CD4-positive, alpha-beta memory T cell (primary cell): ENCODE measurements at places on chromosomes 3 and 15.

DNA sequence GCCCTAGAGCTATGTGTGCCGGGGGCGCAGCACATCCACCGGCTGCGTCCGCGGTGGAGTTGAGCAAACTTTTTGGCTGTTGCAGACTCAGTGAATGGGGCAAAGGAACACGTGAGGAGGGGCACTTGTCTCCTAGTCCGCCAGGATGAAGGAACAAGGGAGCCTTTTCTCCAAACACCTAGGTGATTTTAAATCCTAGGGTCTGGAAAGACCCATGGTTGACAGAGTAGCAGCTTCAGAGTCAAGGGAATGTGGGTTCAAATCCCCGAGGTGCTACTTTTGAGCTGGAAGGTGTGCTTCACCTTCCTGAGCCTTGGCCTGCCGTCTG, 648 bp downstream of the ACAN start:
- H3K36me3 ChIP-seq, result no peaks in the 10 kb centered on the region
- no peaks in the 10 kb centered on the region for H3K4me1 ChIP-seq
- peaks cover 5% of the 10 kb centered on the region for H3K27me3 ChIP-seq
- no peak overlapping the region for H3K4me3 ChIP-seq

- no peaks in the 10 kb centered on the region for H3K27me3 ChIP-seq
- H3K4me1 ChIP-seq, result no peaks in the 10 kb centered on the region
- H3K4me3 ChIP-seq, result no peak overlapping the region
- DNase-seq, result no peak
Observed at GRCh38 chr3:132368962-132369361, 48.3 kb upstream of the DNAJC13 start.

- no peak overlapping the region for H3K4me3 ChIP-seq
- no peak overlapping the region for H3K27ac ChIP-seq
- H3K36me3 ChIP-seq, result no peaks in the 10 kb centered on the region
- peak; percentile 66 for DNase-seq
- no peaks in the 10 kb centered on the region for H3K27me3 ChIP-seq
Observed at GRCh38 chr3:50436114-50436674, 67.2 kb downstream of the CACNA2D2 start.

GRCh38 chr3:50648313-50648712, 26.4 kb upstream of the DOCK3 start:
- H3K4me3 ChIP-seq, result no peak overlapping the region
- no peaks in the 10 kb centered on the region for H3K27me3 ChIP-seq
- no peaks in the 10 kb centered on the region for H3K4me1 ChIP-seq
- no peak for DNase-seq
- no peak overlapping the region for H3K27ac ChIP-seq

DNA sequence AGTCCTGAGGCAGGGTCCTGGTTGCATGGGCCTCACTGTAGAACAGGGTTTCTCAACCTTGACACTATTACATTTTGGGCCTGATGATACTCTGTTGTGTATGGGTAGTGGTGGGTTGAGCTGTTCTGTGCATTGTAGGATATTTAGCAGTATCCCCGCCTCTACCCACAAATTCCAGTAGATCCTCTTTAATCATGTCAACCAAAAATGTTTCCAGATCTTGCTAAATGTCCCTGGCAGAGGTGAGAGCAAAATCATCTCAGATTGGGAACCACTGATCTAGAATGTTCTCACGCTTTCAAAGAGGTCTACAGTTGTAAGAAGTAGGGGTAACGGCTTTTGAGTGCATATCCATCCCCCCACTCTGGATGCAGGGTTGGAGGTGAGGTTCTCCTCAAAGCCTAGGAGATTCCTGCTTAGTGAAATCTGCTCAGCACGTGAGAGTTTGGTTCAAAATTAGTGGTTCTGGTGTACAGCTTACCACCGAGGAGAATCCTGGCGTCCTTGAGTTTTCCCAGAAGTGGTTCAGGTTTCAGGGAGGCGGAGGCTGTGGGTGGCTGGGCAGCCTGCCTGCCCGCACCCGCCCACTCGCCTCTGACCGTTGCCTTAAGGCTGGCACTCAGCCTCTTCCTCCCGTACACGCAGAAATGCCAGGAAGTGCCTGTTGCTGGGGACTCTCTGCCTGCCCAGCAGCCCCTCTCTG, 5.3 kb downstream of the ACVR2B start:
- no peaks in the 10 kb centered on the region for H3K27me3 ChIP-seq
- no peaks in the 10 kb centered on the region for H3K36me3 ChIP-seq
- H3K4me3 ChIP-seq, result no peak overlapping the region
- DNase-seq, result no peak

GRCh38 chr3:164375538-164375937, 702.8 kb downstream of the SI start:
- no peaks in the 10 kb centered on the region for H3K36me3 ChIP-seq
- H3K4me1 ChIP-seq, result no peaks in the 10 kb centered on the region
- H3K4me3 ChIP-seq, result no peak overlapping the region
- no peaks in the 10 kb centered on the region for H3K27me3 ChIP-seq
- DNase-seq, result no peak

DNA sequence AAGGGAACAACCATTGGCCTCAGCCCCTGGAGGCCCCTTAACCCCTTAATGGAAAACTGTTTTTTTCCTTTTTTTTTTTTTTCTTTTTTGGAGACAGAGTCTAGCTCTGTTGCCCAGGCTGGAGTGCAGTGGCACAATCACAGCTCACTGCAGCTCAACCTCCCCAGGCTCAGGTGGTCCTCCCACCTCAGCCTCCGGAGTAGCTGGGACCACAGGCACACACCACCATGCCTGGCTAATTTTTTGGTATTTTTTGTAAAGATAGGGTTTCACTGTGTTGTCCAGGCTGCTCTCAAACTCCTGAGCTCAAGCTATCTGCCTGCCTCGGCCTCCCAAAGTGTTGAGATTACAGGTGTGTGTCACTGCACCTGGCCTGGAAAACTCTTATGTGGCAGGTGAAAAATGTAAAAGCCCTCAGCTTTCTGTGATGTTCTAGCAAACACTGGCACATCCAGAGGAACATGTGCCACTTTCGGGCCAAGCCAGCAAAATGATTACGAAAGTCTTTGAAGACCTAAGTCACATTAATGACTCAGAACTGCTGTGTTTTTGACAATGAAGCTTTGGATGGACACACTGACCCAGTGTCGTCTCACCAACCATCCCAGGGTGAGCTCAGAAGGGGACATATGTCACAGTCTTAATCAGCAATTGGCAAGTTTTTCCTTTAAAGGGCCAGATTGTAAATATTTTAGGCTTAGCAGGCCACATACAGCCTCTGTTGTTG, 189.3 kb upstream of the TPM1 start:
- DNase-seq, result no peak
- no peak overlapping the region for H3K4me3 ChIP-seq
- no peaks in the 10 kb centered on the region for H3K36me3 ChIP-seq
- H3K27ac ChIP-seq, result no peak overlapping the region
- H3K27me3 ChIP-seq, result no peaks in the 10 kb centered on the region

DNA sequence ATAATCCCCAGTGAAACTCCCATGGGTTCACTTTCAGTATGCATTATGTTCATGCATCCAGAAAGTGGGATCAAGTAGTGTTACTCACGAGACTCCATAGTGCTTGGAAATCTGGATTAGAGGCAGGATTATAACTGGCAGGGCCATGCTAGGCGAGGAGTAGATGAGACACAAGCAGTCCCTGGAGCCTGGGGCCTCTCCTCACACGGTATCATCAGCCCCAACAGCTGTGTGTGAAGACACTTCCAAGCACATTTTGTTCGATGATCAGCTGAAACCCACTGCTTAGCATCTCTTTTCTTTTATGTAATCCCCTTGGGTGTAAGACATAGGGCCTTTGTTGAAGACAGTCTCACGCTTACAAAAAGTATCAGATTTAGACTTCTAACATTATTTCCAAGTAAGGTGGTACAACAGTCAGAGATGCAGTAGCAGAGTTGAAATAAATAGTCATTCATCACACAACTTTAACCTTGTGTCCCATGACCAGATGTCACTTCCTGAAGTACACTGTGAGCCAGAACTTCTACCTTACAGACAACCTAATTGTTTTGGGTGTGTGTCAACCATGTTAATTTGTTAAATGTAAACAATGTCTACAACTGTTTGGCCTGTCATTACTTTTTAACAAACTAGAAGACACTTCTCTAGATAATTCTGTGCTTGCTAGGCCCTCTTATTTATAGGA, 116.9 kb downstream of the GADL1 start:
- no peak overlapping the region for H3K4me3 ChIP-seq
- no peaks in the 10 kb centered on the region for H3K36me3 ChIP-seq
- DNase-seq, result no peak
- no peak overlapping the region for H3K27ac ChIP-seq

GRCh38 chr3:52506266-52506966, 11.3 kb downstream of the STAB1 start:
- no peak overlapping the region for H3K27ac ChIP-seq
- H3K36me3 ChIP-seq, result no peaks in the 10 kb centered on the region
- H3K4me3 ChIP-seq, result no peak overlapping the region

GRCh38 chr3:195542316-195542697, 818 bp downstream of the PPP1R2 start:
- H3K27me3 ChIP-seq, result no peaks in the 10 kb centered on the region
- DNase-seq, result no peak
- peak overlapping the region; percentile 98 for H3K27ac ChIP-seq
- H3K4me1 ChIP-seq, result peaks cover 77% of the 10 kb centered on the region
- no peaks in the 10 kb centered on the region for H3K36me3 ChIP-seq
- H3K4me3 ChIP-seq, result peak overlapping the region; percentile 82

- no peaks in the 10 kb centered on the region for H3K36me3 ChIP-seq
- DNase-seq, result no peak
- no peak overlapping the region for H3K4me3 ChIP-seq
- H3K27ac ChIP-seq, result no peak overlapping the region
- no peaks in the 10 kb centered on the region for H3K4me1 ChIP-seq
- no peaks in the 10 kb centered on the region for H3K27me3 ChIP-seq
Observed at GRCh38 chr3:121529308-121529707, 16.5 kb downstream of the POLQ start.
